ENCODE measurements at places on chromosomes 6 and 20.

DNA sequence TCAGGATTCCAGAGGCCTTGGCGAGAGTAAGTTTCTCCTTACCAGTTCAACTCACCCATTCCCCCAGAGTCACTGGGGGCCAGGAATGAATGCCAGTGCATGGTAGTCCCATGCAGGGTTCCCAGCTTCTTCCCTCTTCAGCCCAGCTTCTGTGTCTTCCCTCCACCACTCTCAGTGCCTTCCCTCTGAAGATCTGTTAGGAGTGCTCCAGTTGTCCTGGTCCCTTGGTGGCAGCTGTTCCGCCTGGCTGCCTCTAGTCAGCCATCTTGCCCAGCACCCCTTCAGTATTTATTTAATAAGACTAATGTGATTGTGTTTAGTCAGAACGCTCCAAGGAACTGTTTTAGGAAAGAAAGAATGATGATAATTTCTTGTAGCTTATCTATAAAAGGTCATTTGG, 23.1 kb downstream of the FIG4 start:
- no peak for DNase-seq

DNA sequence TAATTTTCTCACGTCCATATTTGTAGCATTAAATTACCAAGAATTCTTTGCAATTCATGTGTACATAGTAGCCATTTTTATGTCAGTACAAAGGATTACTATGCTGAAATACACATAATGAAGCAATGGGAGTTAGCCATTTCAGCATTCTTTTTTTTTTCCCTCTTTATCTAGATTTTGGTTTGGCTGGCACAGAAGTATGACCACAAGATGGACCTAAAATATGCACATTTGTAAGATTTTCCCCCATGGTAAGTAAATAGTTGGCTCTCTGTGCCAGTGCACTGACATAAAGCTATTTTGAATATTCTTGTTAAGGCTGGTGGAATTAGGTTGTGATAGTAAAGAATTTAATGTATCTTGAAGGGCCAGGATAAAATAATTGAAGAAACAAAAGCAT, 486.1 kb upstream of the BTBD3 start:
- DNase-seq, result no peak

DNA sequence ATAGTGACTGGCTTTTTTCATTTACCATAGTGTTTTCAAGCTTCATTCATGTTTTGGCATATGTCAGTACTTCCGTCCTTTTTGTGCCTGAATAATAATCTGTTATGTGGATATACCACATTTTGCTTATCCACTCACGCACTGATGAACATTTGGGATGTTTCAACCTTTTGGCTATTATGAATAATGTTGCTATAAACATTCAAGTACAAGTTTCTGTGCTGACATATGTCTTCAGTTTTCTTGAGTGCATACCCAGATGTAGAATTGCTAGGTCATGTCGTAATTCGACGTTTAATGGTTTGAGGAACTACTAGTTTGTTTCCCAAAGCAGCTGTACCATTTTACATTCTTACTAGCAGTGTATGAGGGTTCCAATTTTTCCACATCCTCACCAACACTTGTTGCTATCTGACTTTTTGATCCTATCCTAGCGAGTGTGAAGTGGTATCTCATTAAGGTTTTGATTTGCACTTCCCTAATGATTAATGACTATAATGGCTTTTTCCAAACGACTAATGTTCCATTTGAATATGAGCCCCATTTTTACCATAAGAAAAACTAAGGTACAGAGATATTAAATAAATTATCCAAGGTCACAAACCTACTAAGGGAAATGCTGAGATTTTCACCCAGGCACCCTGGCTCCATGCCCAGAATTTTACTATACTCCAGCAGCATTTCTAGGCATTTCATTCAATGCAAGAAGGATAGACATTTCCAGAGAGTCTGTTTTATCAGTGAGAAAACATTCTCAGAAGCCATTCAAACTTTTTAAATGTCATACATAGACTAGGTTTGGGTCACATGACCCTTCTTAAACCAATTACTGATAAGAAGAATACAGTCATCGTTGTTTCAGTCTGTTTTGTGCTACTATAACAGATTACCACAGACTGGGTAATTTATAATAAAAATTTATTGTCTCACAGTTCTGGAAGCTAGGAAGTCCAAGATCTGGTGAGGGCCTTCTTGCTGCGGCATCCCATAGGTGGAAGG, 71.1 kb upstream of the RUNX2 start:
- no peak for DNase-seq

DNA sequence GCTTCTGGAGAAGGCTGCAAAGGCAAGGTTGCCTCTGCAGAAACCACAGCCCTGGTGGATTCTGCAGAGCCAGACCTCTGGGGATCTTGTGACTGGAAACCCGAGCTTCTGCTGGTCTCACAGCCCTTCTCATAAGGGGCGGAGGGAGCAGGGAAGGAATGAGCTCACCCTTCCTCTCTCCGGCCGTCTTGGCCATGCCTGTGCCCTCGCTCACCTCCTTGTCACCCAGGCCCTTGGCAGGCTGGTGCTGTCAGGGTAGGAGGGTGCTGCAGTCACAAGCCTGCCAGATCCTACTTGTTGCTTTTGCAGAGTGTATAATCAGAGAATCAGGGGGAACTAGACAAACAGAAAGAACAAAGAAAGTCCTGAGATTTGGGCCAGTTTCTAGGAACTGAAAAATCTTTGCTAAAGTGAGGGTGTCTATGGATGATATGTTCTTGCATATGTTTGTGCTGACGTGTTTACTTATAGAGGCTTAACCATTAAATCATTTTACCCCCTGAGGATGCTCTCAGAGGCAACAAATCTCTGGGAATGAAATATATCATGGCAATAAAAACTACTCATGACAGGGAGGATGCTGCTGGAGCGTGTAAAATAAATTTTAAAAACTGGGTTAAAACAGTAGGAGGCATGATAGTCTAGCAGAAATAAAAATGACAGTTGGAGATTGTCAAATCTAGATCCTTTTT, 244.9 kb upstream of the SOX4 start:
- DNase-seq, result no peak

DNA sequence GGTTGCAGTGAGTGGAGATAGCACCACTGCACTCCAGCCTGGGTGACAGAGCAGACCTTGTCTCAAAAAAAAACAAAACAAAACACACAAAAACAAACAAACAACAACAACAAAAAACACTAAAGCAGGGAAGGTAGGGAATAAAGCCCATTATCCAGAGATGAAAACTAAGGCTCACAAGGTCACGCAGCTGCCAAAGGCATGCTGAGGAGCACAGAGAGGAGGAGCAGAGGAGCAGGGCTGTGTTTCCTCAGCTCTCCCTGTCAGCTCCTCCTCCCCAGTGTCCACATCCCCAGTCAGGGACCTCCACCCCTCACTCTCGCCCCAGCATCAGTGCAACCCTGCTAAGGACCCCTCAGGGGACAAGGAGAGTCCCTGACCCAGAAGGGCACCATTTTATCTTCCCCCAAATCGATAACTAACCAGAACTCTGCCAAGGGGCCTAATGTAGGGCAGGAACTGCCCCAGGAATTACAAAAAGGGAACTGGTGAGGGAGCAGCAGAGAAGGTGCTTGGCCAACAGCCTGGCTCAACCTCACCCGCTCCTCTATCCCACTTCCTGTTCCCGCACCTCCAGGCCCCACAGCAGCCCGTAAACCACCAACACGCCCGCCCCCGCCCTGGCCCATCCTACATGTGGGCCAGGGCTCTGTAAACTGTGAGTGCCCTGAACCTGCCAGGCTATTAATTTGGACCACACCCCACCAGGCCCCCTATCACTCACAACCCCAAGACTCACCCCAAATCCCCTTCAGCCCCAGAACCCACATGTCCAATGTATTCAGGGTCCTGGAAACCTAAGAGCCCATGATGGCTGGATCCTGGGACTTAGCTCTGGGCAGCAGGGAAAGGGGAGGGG, 9.0 kb downstream of the TEAD3 start:
- no peak for DNase-seq

DNA sequence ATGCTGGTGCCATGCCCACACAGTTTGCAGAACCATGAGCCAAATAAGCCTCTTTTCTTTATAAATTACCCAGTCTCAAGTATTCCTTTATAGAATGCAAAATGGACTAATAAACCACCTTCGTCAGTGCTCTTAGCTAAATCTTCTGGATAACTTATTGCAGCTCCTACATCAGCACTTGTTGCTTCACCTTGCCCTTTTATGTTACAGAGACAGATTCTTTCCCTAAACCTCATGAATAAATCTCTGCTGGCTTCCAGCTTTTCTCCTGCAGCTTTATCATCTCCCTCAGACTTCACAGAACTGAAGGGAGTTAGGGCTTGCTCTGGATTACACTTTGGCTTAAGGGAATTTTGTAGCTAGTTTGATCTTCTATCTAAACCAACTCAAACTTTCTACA, 22.6 kb downstream of the NUP153 start:
- no peak for DNase-seq

GRCh38 chr20:60036746-60037499, 78.7 kb downstream of the CDH26 start:
- no peak for DNase-seq

GRCh38 chr20:51004781-51005180, 18.1 kb downstream of the KCNG1 start:
- no peak for DNase-seq

- DNase-seq, result no peak
Observed at GRCh38 chr20:3686867-3687321, 5.1 kb upstream of the ADAM33 start.

DNA sequence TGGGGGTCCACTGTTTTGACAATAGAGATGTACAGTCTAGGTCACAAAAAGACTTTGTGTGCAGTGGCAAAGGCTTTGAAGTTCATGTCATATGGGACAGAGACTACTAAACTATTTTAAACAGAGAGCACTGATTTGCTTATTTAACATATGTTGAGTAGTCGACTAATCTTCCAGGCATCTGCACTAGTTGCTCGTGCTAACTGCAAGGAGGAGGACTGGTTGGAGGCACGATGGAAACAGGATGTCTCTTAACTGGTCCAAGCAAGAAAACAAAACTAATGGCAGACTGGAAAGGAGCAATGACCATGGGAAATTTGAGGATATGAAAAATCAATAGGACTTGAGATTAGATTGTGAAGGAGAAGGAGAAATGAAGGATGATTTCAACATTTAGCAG, 28.5 kb upstream of the ERVFRD-1 start:
- no peak for DNase-seq

DNA sequence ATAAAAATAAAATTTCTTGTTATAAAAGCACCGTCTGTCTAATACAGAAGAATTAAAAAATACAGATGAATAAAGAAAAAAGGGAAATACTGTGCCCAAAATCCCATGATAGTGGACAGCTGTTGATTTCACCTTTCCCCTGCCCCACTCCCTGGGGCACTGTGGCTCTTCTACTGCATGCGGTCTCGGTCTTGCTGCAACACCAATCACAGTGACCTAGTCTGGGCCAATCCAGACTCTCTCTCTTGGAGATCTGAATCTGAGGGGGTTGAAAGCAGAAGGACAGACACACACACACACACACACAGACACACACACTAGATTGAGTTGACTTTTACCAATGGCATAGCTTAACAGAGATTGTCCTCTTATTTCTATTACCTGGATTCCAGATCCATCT, 70.5 kb upstream of the FYN start:
- no peak for DNase-seq

GRCh38 chr6:118530942-118531341, 17.2 kb upstream of the PLN start:
- DNase-seq, result no peak
